ENCODE measurements at places on chromosomes 11 and 22.

DNA sequence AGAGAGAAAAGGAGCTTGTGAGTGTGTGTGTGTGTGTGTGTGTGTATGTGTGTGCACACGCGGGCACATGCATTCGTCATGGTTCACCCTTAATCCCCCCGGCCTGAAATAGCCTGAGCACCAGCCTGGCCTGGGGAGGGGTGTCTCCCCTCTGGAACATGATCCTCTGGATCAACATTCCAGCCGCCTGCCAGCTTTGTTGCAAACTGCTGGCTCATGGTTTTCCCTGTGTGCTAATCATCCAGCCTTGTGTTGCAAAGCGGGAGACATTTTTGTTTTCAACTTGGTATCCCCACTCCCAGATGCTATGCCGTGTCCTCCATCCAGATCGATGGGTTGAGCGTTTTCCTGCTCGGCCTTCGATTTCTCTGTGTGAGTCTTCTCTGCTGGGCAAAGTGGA lies 94.3 kb downstream of the FEZ1 start:
- DNase-seq, result no peak

DNA sequence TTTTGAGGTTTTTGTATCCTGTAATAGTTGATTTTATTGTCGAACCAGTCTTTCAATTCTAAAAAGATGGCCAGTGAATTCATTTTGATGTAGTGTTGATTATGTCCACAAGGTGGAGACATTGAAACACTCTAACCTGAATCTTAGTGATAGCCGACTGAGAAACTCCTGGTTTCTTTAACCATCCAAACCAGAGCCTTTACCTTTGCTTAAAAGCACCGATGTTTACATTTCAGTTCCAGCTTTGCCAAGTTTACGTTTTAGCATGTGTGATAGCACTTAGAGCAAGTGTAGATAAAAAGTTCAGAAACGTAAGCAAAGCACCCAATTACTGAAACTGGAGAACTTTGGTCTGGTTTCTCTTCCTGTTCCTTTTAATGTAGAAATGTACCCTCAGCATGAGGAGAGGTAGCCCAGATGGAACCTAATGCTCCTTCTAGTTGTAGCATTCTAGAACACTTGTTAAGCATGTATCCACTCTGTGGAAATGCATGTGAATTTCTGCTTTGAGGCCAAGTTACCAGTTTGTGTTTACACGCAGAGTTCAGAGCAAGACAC lies 208.6 kb downstream of the DBX1 start:
- DNase-seq, result no peak

- no peak for DNase-seq
Observed at GRCh38 chr11:28243581-28243980, 135.4 kb downstream of the METTL15 start.

GRCh38 chr11:36791957-36792356 lies 193.9 kb upstream of the RAG2 start:
- no peak for DNase-seq

GRCh38 chr11:31711137-31711536 lies 100.0 kb downstream of the PAX6 start:
- no peak for DNase-seq

DNA sequence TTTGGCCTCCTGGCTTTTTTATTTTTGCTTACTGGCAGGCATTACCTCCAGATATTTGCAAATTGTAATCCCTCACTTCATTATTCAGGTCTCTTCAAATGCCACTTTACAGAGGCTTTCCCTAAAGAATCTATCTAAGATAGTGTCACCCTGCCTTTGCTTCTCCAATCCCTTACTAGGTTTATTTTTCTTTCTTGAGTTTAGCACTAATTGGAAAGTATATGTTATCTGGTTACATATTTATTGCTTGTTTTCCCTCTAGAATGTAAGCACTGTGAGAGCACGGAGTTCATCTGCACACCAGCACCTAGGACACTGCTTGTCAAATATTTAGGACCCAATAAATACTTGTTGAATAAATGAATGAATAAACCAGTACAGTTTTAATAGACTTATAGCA lies 3.5 kb downstream of the KIF18A start:
- DNase-seq, result no peak

- no peak for DNase-seq
Observed at GRCh38 chr22:25099202-25099601, 100.5 kb upstream of the CRYBB3 start.

DNA sequence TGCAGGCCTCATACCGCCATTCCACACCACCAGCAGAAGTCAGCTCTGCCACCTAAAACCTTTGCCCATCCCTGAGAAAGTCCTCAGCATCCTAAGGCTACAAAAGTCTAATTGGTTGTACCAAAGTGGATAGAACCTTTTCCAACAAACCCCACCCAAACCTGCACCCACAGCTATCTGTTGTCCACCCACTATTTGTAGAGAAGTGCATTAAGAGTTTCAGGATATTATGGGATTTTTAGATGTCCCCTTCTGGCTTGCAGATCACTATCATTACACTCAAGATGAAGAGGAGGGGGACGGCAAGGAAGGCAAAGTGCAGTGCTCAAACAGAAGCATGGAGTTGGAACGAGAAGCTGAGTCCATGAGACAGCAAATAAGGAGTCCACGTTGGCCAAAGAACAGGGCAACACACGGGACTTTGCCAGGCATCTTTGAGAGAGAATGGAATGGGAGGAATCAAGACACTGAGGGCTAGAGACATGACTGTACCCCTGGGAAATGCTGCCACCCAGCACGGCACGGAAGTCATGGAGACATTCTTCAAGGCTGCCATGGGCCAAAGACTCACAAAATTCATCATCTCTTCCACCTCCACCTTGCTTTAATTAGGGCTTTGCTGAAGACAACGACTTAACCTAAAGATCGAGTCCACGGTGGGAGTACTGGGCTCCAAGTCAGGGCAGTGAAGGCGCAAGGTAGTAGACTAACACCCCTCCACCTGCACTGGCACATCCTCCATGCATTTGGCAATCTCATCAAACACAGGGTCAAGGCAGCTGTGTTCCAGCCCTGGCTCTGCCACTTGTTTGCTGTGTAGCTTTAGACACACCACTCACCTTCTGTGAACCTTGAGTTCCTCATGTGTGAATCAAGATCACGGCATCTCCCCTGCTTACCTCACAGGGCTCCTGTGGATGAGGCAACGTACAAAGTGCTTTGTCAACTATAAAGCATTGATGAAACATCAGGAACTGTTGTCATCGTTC lies 112.9 kb upstream of the TMEM45B start:
- DNase-seq, result no peak

DNA sequence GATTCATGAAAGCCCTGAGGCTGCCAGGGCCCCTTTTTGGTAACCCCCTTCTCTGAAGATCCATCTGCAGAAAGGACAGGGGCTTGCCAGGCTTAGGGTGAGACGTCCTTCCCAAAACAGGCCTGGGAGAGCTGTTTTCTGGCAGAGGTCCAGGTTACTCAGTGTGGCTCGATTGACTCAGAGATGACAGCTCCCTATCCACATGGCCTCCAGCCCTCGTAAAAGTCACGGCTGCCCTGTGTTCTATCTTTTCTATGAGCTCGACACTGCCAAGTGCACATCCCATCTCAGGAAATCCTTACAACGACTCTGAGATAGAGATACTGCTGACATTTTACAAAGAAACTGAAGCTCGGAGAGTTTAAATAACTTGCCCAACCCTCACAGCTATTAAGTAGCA lies 20.4 kb downstream of the ADAMTS8 start:
- DNase-seq, result no peak

GRCh38 chr22:30968015-30968923 lies at the start of gene MORC2:
Gene MORC2, minus strand, starts transcription at chr22:30968774. Its CDS starts 885 bp downstream, at chr22:30967889.
- no peak for DNase-seq

Measured in stimulated activated CD4-positive, alpha-beta T cell treated with anti-CD3 and anti-CD28 coated beads, Interleukin-1b, Interleukin-23, amount 100 ng/mL, for 1 hour (primary cell).